IMR-90 (cell line): ENCODE measurements at places on chromosomes 4 and X. TPM values are rescaled to one million over a fixed set of nuclear protein-coding genes. Genes with fewer than 3 reads are reported as not detected.
A peak's percentile ranks its signal among the peaks of the same experiment; 100 is the strongest.

The SERTM2 gene
- under 0.01 TPM in 2 replicates for total RNA-seq

The ADGRL3 gene
- total RNA-seq = 2.2 and 2.5 TPM in 2 replicates

The DDX60 gene
- 6.6 and 11.4 TPM in 2 replicates for total RNA-seq

The CSN1S1 gene
- total RNA-seq = not detected in 2 replicates

The NEXMIF gene
- under 0.01 TPM in 1 of 2 replicates, not detected in the other for total RNA-seq

The MAOB gene
- total RNA-seq = 0.28 and 0.36 TPM in 2 replicates

- DNase-seq = peak; percentile 70
Measured at GRCh38 chr4:177569434-177569833, 127.2 kb upstream of the AGA start.

DNA sequence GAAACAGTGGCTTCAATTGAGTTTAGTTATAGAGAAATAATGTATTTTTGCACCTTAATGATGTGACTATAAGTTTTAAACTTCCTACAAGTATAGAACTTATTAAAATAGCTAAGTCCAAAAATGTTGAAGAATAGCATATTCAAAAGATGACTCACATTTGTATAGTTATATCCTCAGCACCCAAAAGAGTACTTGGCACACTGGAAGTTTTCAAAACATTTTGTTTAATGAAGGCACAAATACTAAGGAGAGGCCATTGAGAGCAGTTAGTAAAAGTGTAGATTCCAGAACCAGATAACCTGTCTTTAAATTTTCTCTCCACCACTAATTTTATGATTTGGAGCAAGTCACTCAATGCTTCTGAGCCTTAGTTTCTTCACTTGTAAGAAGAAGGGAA lies 226.9 kb upstream of the MID1 start:
- peak; percentile 29 for DNase-seq

- no peak for DNase-seq
Measured at GRCh38 chr4:5756271-5756670, 45.3 kb downstream of the EVC start.

DNA sequence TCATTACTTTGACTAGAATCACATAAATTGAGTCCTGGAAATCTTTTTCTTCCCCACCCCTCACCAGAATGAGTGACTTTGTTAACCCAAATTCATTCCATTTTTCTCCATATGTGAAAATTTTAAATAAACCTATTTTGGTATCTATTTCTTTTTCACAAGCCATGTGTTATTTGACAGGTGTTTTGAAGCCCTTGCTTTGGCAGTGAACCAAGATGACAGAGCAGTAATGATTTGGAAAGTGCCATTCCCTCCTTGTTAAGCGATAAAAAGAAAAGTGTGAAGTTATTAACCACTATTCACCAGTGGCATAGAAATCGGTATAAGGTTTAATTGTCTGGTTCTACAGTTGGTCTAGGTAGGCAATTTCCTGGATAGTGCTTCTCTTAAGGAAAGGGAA lies 66.1 kb downstream of the POLA1 start:
- no peak for DNase-seq

DNA sequence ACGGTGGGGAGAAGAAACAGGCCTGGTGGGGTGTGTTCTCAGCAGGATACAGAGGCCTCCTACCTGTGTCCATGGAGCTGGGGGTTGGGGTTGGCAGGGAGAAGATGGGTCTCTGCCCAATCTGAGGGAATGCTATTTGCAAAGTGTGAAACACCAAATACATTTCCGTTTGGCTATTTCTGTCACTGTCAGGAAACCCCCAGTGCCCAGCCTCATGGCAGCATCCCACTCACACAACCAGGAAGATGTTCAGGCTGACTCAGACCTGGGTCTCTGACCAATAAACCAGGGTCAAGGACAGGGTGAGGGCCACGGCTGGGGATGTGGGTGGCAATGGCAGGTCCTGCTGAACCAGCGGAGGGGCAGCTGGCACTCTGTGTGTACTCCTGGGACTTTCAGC lies 41.3 kb downstream of the BCOR start:
- no peak for DNase-seq

DNA sequence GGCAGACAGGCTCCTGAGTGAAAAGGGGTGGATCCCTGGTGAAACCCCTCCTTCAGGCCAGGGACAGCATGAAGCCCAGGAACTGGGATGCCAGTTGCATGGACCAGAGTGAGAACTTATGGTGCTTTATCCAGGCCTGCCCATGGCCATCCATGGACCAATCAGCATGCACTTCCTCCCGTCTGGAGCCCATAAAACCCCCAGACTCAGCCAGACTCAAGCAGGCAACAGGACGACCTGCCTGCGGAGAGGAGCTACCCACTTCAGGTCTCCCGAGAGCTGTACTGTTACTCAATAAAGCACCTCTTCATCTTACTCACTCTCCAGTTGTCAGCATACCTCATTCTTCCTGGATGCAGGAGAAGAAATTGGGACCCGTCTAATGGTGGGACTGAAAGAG lies 42.9 kb downstream of the NALF2 start:
- DNase-seq = no peak

DNA sequence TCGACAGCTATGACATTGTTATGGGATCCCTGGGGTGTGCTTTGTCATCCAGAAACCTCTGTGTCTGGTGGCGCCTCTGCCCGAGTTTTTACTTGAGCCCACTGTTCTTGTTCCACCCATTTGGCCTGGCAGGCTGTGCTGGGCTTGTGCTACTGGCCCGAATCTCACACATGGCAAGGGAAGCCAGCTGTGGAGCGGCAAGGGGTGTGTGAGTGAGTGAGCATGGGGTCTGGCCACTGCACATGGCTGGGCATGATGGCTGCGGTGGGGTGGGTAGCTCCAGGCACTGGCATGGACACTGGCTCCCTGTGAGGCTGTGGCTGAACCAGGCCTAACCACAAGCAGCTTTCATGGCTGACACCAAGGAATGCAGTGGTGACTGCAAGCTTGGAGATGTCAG lies 89.2 kb downstream of the DACH2 start:
- DNase-seq = no peak
